Stimulated activated CD4-positive, alpha-beta T cell treated with anti-CD3 and anti-CD28 coated beads, Interleukin-12 subunit alpha, Interleukin-12 subunit beta, amount 100 ng/mL, for 4 hours (primary cell): ENCODE measurements at places on chromosomes 2 and 18.

DNA sequence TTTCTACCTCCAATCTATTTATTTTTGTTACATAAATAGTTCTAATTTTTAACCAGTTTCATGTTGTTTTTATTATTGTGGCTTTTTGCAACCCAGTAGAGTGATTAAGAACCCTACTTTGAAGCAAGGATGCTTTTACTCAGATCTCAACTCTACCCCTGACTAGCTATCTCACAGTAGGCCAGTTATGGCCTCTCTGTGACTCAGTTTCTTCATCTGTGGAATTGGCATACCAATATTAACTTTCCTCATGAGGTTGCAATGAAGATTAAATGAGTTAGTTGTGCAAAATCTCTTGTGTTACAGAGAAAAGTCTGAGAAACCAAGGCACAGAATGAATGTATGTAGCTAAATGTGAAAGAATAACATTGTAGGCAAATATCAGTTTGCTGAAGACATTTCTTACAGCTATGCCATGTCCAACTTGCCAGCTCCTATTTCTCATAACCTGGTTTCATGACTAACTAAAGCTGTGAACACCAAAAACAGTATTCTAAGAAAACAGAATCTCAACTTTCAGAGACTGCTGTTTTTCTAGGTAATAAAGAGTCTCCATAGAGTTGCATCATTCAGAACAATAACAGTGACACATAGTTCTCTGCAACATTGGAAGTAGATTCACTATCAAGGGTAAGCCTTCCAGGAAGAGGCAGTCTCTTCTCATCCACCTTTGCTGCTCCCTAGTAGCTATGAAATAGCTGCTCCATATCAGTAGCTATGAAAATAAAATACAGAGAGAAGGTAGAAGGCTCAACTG is 33.2 kb upstream of the CYTIP start:
- no peak for DNase-seq

GRCh38 chr2:17373741-17374140 is 144.5 kb downstream of the RAD51AP2 start:
- no peak for DNase-seq

GRCh38 chr2:62593825-62594224 is 87.8 kb upstream of the TMEM17 start:
- no peak for DNase-seq

DNA sequence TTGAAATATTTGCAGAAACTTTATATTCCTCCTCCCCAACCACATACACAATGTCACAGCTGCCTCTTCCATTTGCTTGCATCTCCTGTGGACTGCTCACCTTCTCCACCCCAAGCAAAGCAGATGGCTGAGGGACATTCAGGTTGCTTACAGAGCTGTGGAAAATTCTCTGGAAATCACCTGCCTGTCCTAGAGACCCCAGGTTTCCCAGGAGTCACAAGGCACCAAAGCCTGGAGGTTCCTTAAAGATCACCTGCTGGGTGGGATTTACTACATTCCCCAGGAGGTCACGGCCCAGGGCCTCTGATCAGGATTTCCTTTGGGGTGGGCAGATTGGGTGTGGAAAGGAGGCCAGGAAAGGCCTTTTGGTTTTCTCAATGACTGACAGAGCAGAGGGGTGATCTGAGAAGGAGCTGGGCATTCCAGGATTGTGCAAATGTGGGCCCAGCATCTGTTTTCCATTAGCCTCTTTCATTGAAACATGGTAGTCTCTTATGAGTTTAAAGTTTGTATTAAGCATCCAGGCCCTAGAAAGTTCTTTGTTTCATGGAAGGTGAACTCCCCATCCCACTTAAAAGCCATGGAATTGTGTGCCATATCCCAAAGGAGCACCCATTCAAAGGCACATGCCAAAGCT is 410.7 kb upstream of the TNP1 start:
- DNase-seq = no peak

DNA sequence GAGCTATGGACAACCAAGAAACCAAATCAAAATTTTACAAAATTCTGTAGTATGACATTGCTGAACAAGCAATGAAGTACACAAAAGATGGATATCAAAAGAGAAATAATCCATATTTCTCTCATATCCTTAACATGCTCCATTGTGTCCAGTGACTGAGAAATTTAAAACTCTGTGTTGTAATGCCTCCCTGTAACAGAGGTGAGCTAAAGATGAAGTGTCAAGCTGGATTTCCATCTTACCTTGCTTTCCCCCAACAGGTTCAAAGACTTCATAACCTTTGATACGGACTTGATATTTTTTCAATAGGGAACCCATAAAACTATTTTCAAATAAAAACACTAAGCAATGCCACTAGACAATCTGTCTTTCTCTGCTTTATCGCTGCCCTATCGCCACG is 95.7 kb upstream of the SERTAD2 start:
- no peak for DNase-seq

DNA sequence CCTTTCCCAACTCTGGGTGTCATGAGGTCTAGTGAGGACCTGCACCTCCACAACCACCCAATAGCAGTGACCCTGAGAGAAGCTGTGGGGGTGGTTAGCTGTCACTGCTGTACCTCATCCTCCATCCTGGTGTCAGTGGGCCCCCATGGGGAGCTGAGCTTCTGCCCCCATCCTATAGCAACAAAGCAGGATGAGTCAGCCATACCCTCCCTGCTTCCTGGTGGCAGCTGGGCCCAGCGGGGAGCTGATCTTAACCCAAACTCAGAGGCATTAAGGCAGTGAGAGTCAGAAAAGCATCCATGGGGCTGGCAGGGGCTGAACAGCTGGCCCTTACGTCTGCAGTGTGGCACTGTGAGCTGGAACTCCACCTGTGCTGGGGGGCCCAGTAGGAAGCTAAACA is 247.8 kb upstream of the HDAC4 start:
- DNase-seq = no peak

DNA sequence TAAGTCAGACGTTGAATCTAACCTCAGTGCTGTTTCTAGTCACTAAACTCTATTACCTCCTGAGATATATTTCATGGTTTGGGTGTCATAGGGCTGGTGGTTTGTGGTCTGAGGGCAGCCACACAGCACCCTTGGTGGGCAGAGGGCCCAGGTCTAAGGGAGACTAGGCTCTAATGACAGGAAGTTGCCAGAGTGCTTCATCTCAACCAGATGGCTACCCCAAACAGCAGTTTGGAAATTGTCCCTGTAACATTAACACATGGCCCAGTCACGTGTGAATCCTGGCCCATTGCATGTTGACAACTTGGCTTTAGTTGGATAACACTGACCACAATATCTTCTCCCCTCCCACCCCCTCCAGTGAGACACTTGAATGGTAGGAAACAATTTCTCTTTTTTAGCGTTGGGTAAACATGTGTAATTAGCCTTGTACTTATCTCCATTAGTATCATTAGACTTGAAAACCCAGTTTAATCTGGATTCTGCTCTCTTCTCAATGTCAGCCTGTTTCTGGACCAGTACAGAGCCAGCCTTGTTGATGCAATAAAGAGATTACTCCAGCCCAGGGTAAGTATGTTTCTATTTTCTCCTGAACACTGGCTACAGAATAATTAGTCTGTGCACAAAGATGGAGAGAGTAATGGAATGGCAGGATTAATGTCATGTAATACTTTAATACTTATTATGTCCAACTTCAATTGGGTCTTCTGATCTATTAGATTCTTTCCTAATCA is 187.8 kb upstream of the SIX3 start:
- no peak for DNase-seq

GRCh38 chr2:42107249-42108042 is 59.6 kb downstream of the PKDCC start:
- DNase-seq = no peak

DNA sequence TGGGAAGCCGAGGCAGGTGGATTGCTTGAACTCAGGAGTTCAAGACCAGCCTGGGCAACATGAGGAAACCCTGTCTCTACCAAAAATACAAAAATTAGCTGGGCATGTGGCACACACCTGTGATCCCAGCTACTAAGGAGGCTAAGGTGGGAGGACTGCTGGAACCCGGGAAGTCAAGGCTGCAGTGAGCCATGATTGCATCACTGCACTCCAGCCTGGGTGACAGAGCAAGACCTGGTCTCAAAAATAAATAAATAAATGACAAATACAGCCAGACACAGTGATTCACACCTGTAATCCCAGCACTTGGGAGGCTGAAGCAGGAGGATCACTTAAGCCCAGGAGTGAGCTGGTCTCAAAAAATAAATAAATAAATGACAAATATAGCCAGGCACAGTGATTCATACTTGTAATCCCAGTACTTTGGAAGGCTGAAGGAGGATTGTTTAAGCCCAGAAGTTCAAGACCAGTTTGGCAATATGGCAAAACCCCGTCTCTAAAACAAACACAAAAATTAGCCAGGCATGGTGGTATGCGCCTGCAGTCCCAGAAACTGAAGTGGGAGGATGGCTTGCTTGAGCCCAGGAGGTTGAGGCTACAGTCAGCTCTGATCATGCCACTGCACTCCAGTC is 6.2 kb downstream of the KANSL3 start:
- no peak for DNase-seq
